Activated CD4-positive, alpha-beta T cell treated with anti-CD3 and anti-CD28 coated beads for 48 hours (primary cell): ENCODE measurements at places on chromosomes 1 and 21.

DNA sequence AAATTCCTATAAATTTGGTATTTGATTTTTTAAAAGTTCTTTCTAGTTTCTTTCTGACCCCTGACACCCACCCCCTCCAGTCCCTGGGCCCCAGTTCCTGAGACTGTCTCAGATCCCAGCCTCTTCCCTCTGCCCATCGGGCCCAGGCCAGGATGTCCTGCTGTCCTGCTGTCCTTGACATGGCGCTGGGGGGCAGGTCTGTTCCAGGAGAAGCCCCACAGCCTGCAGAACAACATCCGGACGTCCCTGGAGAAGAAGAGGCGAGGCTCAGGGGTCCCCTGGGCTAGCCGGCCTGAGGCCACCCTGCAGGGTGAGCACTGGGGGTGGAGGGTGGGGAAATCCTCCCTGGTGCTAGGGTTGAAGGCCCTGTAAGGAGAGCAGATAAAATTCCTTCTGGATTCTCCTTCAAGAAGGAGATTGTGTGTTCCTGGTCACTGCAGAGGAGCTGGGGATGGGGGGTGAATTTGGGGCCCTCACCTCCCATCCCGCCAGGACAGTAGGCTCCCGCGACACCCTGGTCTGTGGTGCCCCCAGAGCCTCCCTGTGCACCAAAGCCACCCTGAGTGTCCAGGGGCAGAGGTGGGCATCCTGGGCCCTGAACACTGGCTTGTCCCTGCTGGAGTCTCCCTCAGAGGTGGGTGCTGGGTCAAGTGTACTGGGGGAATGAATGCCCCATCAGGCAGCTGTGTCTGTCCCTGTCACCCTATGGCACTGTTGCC is 45.0 kb downstream of the DISP3 start:
- DNase-seq: no peak

DNA sequence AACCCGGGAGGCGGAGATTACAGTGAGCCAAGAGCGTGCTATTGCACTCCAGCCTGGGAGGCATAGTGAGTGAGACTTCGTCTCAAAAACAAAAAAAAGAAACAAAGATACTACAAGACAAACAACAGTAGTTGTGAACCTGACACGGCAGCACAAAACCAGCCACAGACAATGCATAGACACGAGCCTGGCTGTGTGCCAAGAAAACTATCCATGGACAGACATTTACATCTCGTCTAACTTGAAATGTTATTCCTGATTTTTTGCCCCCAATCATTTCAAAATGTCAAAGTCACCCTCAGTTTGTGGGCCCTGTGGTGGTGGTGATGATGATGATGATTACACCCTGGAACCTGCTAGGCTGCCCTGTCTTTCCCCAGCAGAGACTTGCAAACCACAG is 6.3 kb downstream of the KLHL21 start:
- no peak for DNase-seq

DNA sequence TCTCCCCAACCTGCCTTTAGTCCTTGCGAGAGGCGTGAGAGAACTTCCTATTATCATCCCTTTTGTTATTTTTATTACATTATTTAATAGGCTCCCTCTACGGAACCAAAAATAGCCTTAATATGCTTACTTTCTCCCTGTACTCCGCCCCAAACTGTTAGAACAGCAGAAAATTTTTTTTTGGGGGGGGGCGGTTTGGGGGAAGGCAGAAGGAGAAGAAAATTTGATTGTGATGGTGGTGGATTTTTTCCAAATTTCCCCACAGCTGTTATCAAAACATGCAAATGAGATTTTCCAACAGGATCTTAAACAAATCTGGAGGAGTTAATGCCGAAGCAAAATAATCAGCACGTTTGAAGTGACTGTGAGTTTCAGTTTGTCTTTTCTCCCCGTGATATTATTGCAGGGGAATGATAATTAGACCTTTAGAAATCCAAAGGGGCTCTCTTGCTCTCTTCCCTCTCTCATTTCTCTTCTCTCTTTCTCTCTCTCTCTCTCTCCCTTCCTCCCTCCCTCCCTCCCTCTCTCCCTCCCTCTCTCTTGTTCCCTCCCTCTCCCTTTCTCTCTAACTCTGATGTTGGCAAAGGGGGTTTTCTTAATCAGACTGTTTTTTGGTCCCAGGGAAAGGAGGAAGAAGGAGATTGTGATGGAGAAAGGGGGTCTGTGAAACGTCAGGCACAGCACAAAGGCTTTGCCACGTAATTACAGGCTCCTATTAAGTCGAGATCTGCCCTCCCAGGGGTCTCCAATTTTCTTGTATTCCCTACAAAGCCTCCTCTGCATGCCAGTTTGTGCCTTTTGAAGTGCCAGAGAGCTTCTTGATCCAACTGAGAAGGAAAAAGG is 1.1 kb upstream of the PRRX1 start:
- DNase-seq: no peak

- peak; percentile 84 for DNase-seq
These were observed at the start of gene HPDL for GRCh38 chr1:45326627-45327623. Gene HPDL, plus strand, starts transcription at chr1:45326895. Its CDS starts 254 bp downstream, at chr1:45327149.

GRCh38 chr21:43645136-43645891 is 14.0 kb downstream of the HSF2BP start:
- peak; percentile 39 for DNase-seq

GRCh38 chr21:27776925-27777553 is 810.2 kb upstream of the ADAMTS5 start:
- no peak for DNase-seq

DNA sequence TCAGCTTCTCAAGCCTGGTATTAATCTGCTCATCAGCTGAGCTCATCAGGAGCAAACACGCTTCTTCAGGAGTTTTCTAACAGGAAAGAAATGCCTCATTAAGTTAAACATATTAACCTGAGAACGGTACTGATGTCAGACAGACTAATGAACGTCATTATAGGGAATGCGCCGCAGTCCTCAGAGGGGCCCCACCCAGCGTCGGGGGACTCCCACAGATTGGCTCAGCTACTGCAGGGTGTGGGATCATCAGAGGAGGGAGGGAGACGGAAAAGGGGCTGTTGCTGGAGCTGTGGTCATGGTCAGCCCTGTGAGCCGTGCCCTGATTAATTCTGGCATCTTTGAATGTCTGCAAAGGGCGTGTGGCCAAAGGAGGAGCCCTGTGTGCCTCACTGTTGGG is 348.5 kb downstream of the PTPRU start:
- DNase-seq: no peak

GRCh38 chr1:1119272-1119890 is 3.5 kb upstream of the C1orf159 start:
- DNase-seq: no peak

GRCh38 chr1:230855886-230856285 is 12.4 kb downstream of the C1orf198 start:
- DNase-seq: no peak

DNA sequence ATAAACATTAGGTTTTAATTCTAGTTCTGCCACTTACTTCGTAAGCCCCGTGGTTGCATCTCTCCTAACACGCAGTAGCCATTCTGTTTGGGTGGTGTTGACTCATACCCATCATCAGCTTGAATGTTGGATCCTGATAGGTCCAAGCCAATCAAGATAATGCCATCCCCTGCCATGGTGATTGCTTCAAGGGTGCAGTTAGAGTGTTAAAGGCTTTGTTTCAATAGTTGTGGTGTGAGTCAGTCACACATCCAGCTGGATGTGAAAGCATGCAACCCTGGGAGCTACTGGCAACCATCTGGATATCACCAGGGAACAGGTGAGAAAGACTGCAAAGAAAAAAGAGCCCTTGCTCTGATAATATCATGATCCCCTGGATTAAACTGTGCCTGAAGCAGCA is 69.1 kb downstream of the OMA1 start:
- no peak for DNase-seq

DNA sequence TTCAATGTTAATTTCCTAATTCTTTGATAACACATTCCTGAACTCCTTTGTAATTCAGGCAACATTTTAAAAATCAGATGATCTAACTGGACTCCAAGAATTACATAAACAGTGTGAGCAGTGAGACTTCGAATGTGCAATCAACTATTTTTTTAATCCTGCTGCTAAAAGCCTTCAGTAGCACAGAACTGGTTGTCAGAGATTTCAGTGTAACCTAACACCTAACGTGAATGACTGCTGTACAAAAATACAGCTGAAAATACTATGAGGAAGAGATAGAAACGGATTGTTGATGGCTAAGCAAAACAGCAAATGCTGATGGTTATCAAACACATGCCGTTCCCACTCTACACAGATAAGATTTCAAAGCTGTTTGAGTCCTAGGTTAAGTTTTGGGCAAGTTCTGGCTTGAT is 46.1 kb downstream of the APP start:
- DNase-seq: no peak

GRCh38 chr1:44338136-44338535 is 16.9 kb downstream of the ERI3 start:
- no peak for DNase-seq

DNA sequence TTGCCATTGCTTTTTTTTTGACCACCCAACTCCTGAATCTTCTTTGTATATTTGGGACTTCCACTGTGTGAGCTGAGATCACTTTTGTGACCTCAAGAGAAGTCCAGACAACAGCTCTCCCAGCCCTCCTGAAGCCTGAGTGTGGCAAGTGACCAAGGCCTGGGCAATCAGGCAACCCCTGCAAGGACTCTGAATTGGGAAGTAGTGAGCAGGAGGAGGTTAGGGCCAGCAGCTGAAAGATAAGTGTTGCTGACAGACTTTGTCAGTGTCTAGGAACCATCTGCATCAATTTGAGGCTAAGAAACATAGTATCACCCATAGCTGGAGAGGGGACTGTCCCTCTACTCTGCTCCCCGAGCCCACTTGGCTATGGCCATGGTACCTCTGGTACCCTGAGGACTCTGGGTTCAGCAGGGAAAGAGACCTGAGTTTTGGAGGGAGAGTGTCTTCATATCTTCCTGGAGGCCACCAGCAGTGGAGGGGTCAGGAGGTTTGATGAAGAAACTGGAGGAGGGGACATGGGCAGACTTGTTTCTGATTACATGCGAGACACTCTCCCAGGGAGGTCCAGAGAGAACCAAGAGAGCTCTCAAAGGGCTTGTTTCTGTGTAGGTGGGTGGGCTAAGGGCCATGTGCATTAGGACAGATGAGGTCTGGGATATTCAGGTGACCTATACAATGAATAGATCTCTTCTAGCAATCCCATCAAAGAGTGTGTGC is 147.0 kb upstream of the DNAH14 start:
- DNase-seq: no peak

- no peak for DNase-seq
These were observed 59.6 kb upstream of the OLIG2 start for GRCh38 chr21:32966120-32966519.

DNA sequence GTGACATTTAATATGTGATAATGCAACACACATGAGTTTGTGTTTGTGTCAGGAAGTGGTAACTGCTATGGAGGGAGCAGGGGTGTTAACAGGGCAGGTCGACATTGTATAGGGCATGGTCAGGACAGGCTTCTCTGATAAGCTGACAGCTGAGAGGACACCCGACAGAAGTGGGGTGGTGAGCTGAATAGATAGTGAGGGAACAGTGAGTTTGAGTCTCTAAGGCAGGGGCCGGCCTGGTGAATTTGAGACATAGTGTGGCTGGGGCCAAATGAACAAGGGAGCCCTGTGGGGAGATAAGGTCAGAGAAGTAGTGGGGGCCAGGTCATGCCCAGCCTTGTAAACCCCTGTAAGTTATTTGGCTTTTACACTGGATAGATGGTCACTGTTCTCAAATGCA is 217.4 kb upstream of the KIAA0040 start:
- no peak for DNase-seq

GRCh38 chr1:113576271-113576670 is 183.0 kb downstream of the PHTF1 start:
- DNase-seq: no peak

DNA sequence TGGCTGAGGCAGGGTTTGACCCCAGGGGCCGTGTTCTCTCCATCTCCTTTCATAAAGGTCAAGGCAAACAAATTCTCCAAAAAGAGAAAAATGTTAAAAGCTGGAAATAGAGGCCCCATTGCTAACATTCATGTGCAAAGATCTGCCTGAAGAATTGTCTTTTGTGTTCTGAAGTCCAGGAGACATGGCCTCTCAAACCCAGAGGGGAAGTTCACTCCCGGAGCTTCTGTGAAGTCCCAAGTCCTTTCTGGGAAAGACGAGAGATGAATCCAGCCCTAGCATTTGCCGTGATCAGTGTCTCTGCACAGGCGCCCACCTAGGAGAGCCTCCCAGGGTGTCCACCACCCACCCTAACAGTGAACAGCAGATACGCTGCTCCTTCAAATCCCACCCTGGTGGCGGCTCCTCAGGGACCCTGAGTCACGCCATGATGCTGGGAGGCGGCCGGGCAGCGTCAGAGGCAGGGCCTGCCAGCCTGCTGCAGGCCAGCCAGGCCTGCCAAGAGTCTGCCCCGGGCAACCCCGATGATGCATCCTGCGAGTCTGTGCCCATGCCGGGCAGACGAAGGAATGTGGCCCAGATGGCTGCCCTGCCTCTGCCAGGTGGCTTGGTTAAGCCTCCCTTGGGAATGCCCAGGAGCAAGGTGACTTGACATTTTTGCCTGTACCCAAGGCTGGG is 5.2 kb upstream of the C2CD2 start:
- DNase-seq: no peak

- DNase-seq: no peak
These were observed 1299.0 kb upstream of the B3GALT2 start for GRCh38 chr1:194485432-194485831.

DNA sequence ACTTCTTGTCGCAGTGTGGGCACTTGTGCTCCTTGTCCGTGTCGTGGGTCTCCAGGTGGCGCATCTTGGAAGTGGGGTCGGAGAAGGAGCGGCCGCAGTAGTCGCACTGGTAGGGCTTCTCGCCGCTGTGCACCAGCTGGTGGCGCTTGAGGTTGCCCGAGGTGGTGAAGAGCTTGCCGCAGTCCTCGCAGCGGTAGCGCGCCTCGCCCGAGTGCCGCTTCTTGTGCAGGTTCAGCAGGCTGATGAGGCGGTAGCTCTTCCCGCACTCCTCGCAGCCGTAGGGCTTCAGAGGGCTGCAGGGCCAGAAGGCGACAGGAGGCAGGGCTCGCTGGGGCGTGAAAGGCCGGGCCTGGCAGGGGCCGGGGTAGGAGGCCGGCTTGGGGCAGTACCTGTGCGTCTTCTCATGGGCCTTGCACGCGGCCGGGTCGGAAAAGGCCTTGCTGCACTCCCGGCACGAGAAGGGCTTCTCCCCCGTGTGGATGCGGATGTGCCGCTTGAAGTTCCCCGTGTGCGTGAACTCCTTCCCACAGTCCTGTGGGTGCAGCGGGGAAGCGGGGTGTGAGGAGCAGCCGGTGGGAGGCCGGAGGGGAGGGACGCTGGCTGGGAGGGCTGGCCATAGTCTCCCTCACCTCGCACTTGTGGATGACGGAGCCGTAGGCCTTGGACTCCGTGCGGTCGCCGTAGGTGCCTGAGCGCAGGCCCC is 31.4 kb downstream of the ZBTB17 start:
- no peak for DNase-seq

- no peak for DNase-seq
These were observed 239.0 kb downstream of the TOMM20 start for GRCh38 chr1:234889643-234890042.

GRCh38 chr1:184145083-184145482 is 93.6 kb downstream of the TSEN15 start:
- DNase-seq: no peak

- peak; percentile 28 for DNase-seq
These were observed 30.4 kb downstream of the RAP1GAP start for GRCh38 chr1:21638531-21639341.

- no peak for DNase-seq
These were observed 21.6 kb downstream of the URB1 start for GRCh38 chr21:32370998-32371766.

GRCh38 chr1:22340066-22340465 is 111.6 kb upstream of the ZBTB40 start:
- no peak for DNase-seq
